ENCODE measurements at places on chromosomes 13 and 19.

- DNase-seq: no peak
Observed at GRCh38 chr19:49064029-49064629, 489 bp downstream of the NTF4 start.

DNA sequence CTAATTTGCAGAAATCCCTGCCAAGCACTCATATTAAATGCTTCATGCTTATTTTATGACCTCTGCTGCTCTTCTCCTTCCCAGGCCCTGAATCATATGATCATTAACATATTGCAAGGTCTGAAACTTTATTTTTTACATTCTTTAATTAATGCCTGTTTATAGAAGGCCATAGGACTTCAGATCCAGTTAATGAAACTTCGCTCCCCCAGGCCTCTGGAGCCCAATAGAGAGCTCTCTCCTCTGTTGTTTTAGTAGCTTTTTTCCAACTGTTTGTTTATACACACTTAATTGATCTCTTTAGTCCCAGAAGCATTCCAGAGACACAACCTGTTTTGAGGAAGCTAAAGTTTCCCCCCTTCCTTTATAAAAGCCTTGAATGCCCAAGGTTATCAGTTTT is 68.3 kb downstream of the DACH1 start:
- DNase-seq: no peak

DNA sequence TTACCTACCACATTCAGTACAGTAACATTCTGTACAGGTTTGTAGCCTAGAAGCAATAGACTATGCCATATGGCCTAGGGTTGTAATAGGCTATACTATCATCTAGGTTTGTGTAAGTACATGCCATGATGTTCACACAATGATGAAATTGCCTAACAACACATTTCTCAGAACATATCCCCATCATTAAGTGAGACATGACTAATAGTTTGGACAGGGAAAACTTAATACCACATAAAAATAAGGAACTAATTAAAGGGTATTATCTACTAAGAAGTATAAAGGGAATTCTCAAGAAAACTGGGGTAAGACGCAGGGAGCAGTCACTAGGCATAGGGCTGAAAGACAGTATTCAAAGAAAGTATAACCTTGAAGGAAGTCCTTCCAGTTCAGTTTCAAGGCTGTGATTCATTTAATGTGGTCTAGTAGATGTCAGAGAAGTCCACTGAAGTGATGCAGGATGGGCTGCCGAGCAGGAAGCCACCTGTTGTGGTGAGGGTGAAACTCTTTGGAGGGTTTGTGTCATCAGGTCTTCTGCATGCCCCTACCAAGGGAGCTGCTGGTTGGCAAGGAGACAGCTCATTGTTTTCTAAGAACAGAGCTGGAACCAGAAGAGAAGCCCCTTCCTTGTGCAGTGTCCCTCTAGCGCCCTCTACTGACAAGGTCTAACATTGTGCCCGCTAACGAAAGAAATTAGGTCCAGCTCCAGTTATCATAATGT is 122.9 kb downstream of the OLFM4 start:
- peak; percentile 5 for DNase-seq

- no peak for DNase-seq
Observed at GRCh38 chr13:44519642-44520041, 56.5 kb downstream of the TSC22D1 start.

GRCh38 chr19:43527860-43528622 is 1.0 kb upstream of the ETHE1 start:
- DNase-seq: no peak

DNA sequence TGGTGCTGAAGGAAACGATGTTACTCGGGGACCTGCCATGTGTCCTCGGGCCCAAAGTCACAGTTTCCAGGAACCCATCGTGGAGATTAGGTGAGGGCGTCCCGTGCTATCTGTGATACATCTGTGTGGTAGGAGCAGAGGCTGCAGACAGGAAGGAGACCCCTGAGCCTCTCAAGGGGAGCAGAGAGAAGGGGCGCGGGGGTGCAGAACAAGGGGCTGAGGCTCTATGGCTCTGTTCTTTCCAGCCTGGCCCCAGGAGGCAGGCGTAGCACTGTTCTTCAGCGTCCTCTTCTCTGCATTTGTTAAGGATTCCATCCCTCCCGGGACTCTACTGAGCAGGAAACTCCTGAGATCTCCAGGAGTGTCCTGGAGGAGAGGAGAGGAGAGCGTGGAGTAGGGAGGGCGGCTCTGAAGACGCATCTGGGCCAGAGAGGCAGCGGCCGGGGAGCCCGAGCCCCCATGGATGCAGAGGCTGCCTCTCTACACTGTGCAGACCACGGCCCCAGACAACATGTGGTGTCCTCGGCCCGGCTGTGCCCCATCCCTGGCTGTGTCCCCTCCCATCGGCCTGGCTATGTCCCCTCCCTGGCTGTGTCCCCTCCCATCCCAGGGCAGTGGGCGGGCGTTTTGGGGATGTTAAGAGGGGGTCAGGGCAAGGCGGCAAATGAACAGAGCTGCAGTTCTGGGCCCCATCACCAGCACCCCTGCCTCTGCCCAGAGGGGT is 118.0 kb downstream of the ATP11A start:
- no peak for DNase-seq

GRCh38 chr13:98416408-98416807 is 160.5 kb downstream of the STK24 start:
- no peak for DNase-seq

- DNase-seq: no peak
Observed at GRCh38 chr13:100512422-100512821, 76.2 kb downstream of the GGACT start.

DNA sequence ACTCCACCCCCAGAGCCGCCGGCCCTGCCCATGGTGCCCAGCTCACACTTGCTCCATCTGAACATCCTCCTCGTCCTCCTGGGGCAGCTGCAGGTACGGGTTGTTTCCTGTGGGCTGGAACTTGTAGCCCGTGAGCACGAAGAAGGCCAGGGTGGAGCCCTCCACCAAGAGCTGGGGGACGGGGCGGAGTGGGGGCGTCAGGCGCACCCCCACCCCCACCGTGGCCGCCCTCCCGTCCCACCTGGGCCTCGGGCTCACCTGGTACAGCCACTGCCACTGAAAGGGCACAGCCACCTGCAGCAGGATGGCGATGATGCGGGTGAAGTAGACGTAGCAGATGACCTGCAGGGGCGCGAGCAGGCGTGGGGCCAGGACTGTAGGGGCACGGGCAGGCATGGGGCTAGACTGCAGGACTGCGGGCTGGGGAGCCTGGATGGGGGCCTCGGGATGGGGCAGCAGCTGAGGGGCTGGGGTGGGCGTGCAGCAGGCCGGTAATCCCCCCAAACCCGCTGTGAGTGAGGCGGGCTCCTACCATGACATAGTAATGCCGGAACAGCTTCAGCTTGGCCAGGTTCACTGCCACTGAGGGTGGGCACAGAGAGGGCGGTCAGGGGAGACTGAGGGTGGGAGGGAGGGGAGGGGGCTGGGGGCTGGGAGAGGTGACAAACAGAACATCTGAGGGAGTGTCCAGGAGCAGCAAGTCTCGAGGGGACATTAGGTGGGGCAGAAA is 6.3 kb downstream of the GPR108 start:
- no peak for DNase-seq

DNA sequence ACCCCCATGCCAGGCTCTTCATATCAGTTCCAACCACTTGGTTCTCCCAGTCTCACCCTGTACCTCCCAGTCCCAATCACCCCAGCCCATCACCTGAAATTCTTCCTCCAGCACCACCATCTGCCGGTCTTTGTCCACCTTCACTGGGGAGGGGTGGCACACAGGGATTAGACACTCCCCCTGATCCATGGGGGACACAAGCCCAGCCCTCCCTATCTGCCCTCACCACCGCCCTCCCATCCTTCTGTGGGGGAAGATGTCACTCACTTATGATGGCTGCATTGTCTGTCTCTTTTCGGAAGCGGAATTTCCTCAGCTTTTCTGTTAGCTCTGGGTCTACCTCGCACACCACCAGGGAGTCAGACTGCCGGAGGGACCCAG is 685 bp downstream of the GMFG start:
- no peak for DNase-seq

DNA sequence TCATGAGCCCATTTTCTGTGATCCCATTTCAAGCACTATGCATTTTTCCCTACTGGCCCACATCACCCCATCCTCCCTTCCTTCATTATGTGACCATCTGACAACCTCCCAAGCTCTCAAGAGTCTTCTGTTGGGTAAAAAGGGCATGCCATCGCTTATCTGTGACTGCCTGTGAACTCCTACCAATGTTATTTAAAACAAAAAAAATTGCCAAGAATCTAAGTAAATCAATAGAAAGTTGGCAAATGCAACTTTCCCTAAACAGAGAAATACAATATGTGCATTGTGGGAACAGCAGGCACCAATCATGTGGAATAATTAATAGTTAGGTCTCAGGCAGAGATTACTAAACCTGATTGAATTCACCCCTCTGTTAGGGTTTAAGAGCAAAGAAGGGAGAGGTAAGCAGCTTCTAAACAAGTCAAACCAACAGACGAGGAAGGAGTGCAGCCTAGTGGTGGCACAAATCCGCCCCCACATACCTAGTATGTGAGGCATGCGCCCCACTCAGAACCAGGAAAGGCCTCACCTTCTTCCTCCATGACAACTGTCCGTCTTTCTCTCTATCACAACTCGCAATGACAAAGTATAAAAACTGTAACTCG is 29.8 kb downstream of the DZIP1 start:
- DNase-seq: no peak

GRCh38 chr19:39413272-39413910 is 922 bp downstream of the PLEKHG2 start:
- peak; percentile 52 for DNase-seq

DNA sequence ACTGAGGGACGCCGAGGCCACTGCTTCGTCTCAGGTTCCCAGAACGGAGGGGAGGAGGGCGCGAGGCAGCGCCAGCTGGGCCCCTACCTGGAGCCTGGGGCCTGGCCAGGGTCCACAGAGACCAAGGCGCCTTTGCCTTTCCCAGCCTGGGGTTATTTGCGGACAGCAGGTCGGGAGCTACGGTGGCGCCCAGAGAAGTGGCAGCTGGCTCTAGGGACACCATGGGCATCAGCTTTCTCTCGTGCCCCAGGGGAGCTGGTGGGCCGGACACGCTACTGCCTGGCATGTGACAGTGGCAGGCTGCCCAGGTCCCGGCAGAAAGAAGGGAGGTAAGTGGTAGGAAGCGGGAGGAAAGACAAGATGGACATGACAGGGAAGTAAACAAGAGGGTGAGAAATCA is 19.0 kb downstream of the AKT2 start:
- no peak for DNase-seq

GRCh38 chr19:58350001-58350861 is 3.1 kb downstream of the A1BG start:
- no peak for DNase-seq

DNA sequence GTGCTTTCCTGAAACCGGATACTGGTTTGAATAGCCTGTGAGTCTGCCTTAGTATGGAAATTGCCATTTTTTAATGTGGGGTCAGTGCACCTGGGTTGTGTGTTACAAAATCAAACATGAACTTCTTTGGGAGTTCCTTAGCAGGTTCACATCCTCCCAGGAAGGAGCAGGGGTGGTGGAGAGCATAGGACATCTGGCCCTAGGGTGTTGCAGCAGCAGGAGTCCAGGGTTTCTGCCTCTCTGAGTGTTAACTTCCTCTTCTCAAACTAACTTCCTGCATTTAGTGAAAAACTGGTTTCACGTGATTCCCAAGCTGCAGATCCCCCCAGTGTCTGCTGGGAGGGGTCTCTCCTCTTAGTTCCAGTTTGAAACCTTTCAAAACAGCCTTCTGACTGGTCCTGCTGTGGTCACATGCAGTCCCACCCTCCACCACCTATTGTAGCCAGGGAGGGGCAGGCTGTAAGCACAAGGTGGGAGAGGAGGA is 7.2 kb downstream of the RNASEH2B start:
- peak; percentile 31 for DNase-seq

DNA sequence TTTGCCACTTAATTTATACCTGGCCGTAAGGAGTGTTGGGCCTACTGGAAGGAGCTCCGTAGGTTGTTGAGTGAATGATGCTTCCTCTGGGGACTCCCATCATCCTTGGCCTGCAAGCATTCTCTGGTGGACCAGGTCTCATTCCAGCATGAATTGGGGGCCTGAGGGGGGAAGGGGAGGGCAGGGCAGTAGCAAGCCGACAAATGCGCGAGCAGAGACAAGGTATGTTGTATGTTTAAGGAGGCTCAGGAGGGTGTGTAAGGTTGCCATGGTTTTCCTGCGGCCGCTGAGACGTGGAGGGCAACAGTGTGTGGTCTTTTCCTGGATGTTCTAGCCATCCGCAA is 749 bp downstream of the ZNF264 start:
- peak; percentile 10 for DNase-seq

GRCh38 chr19:37309834-37310575 is 60.9 kb upstream of the ZNF527 start:
- DNase-seq: peak; percentile 8

GRCh38 chr13:94829837-94830365 is 117.6 kb upstream of the SOX21 start:
- no peak for DNase-seq

GRCh38 chr19:35248310-35249145 is at the start of gene LSR:
LSR (plus strand) TSS chr19:35249002; CDS start chr19:35249023, 21 bp downstream.
- DNase-seq: peak; percentile 93

DNA sequence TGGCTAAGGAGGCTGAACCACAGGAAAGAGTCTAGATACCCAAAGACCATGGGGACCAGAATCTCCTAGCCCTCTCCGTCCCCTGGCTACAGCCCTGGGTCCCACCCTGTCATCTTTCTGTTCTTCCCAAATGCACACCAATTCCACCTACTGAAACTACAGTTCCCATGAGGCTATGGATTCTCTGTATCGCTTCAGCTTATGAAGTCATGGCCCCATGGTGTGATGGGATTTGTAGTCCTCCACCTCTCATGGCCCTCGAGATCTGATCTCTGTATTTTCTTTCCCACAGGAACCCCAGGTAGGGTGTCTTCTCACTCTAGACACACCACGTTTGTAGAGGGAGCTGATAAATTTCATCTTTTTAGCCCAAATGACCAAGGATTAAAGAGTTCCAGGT is 11.8 kb downstream of the PTPRH start:
- no peak for DNase-seq

DNA sequence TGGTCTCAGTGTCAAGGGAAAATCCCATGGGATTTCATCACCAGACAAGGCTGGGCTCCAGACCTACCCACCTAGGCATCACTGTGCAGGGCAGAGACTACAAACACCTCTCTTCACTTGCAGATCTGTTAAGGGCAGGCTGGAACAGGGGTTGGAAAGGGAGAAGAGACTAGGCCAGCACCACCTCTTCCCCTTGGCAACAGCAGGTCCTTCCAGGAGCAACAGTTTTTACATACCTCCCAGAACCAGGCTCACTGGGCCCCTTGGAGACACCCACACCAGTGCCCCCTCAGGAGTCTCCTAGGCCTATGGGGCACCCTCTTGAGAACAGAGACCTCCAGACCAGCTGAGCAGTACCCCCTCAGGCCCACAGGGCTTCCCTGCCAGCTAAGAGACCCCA is 2.5 kb upstream of the UBE2M start:
- no peak for DNase-seq

DNA sequence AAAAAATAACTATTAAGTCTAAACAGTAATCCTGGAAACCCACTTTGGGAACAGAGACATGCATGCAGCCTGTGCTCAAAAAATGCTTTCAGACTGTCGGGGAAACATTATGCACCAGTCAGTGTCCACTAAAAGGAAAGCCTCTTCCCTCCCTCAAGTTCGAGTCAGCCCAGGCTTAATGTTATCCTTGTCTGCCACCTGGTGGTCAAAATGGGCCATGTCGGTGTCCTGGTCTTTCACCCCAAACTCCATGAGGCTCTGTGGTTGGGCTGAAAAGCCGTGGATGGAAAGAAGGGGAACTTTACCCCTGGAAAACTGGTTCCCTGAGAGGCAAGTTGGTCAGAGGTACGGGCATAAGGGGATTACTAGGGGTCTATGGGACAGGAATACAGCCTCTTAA is 88.4 kb upstream of the ZNF492 start:
- DNase-seq: peak; percentile 50
